ENCODE measurements at places on chromosomes 2 and 18. TPM values are rescaled to one million over a fixed set of nuclear protein-coding genes. Genes with fewer than 3 reads are reported as not detected.
A peak's percentile ranks its signal among the peaks of the same experiment; 100 is the strongest.

DNA sequence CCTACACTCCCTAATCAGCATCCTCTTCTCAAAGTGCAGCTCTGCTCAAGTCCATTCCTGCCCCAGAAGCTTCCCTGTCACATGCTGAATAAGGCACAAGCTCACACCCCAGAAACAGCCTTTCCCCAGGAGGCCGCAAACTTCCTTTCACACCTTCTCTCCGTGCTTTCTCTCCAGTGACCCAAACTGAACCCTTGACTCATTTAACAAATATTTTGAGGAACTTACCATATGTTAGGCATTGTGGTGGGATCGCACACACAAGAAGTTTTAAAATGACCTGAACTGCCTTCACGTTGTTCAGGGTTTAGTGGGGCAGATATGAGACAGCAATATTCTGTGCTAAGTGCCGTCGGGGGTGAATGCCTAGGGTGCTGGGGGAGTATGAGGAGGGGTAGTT lies 161.3 kb downstream of the INSIG2 start:
- DNase-seq = peak; percentile 4

DNA sequence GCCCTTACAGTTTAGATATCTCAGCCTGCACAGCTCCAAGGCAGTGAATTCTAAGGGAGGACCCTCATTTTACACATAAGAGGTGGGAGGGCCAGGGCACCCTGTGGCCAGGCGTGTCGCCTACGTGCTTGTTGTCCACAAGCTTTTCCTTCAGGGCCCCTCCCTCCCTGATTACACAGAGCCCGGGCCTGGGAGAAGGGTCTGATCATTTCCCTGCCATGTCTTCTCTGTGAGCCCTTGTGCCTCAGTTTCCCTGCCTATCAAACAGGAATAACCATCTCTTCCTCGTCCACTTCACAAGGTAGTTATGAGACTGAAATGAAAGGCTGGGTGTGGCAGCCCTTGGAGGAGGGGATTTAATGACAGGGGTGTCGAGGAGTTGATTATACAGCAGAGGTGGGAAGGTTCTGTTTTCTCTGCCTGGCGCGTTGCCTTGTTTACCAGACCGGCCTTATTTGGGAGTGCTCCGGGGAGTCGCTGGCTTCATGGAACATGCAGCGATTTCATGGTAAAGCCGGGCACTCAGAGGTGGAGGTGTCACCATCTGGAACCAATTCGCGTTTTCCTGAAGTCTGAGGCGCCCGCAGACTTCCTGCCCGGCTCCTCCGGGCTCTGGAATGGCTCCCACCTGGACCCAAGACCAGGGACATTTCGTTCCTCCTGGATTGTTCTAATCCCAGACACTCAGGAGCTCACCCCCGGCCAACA lies 208.9 kb downstream of the KLHL29 start:
- no peak for DNase-seq

DNA sequence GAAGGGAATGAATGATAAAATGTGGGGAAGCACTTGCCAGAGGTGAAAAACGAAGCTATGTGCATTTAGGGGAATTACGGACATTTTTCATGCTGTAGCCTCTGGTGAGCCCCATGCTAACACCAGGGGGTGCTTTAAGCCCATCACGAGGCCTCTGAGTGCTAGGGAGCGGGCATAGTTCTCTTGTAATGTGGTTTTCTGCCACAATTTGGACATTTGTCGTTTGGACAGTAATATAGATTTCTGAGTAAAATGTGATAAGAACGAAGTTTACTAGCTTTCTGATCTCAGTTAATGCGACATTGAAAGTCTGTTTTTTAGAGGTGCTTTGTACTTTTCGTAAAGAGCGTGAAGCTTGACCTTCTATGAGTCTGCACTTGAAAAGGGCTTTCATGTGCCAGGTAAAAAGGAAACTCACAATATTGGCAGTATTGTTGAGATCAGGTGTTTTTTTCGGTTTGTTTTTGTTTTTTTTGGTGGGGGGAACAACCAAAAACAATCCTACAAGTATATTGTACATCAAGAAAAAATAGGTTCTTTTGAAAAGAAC lies 50.6 kb downstream of the TRAF3IP1 start:
- DNase-seq = peak; percentile 83

DNA sequence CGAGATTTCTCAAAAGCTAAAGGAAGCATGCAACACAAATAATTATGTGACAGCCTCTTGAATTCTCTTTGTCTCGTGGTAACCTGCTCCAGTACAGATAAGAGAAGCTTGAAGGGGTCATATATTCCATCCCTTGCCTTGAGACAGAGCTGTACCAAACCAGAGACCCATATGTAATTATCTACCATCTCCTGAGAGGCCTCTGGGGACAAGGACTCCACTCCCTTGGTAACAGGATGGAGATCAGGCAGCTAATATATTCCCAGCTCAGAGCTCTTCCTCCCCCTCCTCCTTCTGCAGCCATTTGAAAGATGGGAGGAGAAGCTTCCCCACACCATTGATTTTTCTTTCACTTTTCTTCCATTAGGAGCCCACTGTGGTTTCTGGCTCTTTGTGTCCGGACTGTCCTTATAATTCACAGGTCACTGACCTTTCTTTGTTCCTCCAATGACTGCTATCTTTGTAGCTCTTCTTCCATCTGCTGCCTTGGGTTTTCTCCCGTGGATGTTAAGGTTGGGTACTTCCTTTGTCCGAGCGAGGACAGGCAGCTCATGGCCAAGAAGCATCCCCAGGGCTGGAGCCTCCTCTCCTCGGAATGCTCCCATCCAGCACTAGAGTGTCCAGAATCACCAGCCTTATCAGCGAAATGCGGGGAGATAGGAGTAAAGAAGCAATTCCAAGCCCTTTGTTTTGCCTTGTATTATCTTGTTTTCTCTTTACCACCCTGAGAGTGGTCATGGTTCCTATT lies 72.6 kb upstream of the STPG4 start:
- no peak for DNase-seq

GRCh38 chr2:70461414-70461813 lies 92.2 kb downstream of the TGFA start:
- no peak for DNase-seq

GRCh38 chr2:127421871-127422558 lies 3.8 kb downstream of the PROC start:
- DNase-seq = no peak

DNA sequence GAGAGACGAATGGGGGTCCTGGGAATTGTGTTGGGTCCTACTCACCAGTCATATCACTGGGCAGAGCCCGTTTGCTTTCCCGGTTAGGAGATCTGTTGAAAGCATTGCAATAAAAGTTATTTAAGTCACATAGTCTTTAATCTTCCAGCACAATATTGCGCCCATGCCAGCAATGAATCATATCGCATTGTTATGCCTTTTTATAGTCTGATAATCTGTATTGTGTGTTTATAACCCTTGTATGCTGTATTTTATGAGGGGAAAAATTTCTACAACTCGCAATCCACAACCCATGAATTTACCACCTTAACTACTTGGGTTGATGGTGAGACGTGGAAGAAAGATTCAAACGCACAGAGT lies 211.9 kb upstream of the SMIM21 start:
- DNase-seq = no peak

DNA sequence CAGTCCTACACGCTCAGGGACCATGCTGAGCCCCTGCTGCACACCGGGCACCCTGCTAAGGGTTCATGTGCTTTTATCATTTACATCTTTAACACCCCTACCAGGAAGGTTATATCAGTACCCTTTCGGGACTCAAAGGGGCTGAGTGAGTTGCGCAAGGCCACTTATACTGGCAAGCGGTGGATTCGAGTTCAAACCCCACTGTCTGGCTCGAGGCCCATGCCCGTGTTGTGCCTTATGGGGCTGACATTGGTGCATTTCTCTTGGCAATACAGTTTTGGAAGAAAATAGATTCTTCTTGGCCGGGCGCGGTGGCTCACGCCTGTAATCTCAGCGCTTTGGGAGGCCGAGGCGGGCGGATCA lies 69.5 kb upstream of the MAP4K4 start:
- DNase-seq = no peak

- no peak for DNase-seq
Observed at GRCh38 chr18:76960528-76961035, 138.2 kb downstream of the ZNF236 start.

The UNC80 gene
- not detected for total RNA-seq
